ENCODE measurements at places on chromosomes 5 and 9.

DNA sequence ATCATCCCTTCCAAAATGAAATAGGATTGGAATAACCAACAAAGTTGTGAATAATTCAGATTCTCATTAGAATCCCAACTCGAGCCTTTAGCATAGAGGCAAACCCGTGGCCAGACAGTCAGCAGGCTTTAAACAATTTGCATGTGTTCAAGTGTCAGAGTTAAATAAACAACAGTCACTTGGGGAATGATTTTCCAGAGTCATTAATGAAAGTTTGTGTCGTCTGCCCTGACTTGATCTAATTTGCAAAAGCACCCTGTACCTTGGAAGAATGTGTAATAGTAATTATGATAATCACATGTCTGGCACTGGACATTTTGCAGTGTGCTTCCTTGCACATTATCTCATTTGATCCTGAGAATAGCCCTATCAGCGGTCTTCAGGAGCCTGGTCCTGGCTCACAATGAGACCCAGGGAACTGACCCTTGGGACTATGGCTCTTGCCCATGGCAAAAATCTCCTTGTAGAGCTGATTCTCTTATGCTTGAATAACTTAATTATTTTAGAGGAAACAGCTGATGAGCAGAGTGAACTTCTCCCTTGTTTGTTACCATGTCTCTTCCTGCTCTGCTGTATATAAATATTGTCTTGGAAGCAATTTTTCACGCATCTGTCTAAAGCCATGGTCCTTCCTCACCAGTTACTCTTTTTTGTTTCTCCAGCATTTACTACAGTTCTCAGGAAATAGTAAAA is 272.7 kb downstream of the NR3C1 start:
- DNase-seq = no peak

GRCh38 chr9:129568560-129569501 is 52.1 kb downstream of the C9orf50 start:
- peak; percentile 49 for DNase-seq

GRCh38 chr5:118646917-118647316 is 341.4 kb downstream of the DTWD2 start:
- DNase-seq = no peak

DNA sequence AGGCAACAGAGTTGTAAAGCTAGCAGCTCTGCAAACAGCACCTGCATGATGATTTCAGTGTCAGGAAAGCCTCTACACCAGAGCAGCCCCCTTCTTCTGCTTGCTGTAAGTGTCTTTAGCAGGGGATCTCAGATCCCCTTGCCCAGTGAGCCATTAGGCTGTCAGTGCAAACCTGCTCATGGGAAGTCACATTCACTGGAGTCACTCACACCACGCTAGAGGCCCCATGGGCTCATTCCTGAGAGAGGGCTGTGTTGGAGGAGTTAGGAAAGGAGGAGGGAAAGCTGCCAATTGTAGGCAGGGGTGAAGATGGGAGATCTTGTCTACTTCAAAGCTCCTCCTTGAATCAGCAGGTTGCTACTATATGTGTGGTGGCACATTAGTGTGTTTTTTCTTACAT is 275.2 kb downstream of the SMARCA2 start:
- DNase-seq = no peak

DNA sequence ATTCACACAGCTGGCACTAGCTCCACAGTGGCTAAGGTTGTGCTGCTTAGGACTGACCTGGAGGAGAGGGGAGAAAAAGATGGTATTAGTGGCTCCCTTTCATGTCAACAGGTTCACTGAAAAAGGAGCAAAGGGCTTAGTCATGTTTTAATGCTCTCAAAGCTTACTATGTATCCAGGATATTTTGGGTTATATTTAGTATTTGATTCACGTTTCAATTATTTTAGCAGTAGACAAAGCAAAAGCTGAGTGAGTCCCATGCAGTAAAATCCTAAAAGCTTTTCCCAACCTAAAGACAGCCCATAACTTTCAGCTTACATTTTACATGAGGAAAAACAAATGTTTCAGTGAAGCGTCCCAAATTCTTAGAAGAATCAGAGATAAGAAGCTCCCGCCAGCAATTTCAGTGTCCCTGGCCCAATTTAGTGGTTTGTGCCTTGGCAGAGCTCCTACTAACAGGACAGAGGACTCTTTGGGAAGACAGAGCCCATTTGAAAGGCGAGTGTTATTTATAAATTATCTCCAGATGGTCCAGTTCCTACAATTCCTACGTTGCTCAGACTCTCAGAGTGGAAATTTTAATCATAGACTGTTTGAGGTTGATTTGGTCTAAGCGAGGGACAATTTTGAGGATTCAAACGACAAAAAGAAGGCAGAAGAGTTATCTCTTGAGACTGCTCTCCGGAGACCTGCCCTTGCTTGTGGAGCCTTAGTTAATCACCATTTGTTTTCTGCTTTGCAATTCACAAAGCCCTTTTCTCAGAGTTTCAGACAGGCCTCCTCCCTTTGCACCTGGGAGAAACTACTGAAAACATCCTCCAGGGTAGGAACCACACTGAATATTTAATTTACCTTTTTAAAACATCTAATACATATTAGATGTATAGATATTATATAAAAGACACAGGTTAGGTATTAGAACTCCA is 225.0 kb upstream of the ANKRD55 start:
- DNase-seq = no peak
